ENCODE measurements at places on chromosomes 3 and 15.
A peak's percentile ranks its signal among the peaks of the same experiment; 100 is the strongest.

DNA sequence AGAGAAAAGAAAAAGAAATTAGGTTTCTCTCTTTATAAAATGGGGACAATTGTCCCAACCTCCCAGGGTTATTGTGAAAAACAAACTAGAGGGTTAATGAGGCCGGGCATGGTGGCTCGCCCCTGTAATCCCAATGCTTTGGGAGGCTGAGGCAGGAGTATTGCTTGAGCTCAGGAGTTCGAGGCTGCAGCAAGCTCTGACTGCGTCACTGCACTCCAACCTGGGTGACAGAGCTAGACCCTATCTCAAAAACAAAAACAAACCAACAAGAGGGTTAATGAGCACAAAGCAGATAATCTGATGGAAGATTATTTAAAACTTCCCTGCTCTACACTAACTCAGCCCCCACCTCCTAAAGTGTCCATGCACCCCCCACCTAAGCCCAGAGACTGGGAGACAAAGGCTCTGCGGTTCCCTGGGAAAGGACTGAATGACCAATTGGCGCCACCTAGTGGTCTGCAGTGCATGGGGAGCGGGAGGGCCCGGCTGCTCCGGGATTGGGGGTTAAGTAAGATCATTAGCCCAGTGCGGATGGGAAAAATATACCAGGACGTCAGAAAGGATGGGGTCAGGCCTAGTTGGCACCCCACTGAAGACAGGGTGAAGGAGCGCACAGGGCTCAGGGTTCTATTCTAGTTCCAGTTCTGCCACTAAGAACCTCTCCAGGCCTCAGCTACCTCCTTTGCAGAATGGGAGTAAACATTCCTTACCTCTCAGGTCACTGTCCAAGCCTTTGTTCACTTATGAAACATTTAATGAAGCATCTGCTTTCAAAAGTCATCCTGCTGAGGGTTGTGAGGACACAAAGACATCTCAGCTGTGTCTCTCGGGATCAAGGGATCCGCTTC lies 15.6 kb downstream of the PIF1 start:
- DNase-seq, result peak; percentile 86

GRCh38 chr3:16600780-16601536 lies 4.3 kb downstream of the DAZL start:
- peak; percentile 90 for DNase-seq

DNA sequence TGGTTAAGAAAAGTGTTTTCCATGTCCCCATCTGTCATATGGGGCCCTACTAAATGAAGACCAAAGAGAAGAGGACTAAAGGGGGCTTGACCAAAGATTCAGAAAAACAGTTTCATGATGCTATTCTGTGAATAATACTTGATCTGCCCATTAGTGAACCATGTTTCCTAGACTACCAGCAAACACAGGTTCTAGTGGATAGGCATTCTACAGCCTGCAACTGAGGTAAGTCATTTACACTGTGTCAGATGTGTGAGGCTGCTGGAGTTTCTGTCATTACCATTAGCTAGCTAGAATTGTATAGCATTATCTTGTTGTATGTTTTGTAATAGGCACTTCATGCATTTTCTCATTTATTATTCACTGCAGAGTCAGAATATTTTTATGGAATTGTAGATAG lies 6.6 kb downstream of the GPR171 start:
- DNase-seq, result no peak

DNA sequence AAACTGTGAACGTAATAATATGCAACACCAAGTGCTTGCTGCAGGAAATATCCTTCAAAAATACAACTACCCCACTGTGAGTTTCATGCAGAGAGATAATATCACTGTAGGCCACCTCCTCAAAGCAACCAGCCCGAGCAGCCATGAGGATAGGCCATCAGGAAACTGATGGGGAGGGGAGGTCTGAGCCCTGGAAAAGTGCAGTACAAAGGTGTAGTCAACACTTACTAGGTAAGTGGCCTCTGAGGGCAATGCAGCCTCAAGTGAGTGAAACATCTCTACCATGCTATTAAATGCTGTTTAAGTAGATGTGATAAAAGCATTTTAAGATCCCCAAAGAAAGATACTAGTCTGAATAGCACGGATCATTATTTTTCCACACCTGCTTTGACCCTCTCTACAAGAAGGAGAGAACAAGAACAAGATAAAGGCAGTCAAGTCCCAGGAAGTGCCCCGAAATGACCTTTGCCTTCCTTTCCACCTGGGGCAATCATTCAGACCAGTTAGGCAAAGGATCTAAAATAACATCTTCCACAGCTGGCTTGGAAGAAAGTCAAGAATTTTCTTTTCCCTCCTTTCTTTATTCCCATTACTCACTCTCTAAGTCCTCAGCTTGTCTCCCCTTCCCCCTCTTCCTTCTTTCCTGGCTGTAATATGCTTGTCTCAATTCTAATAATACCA lies 62.8 kb downstream of the FMN1 start:
- DNase-seq, result no peak

- no peak for DNase-seq
Observed at GRCh38 chr3:18791182-18791581, 357.1 kb upstream of the KCNH8 start.

DNA sequence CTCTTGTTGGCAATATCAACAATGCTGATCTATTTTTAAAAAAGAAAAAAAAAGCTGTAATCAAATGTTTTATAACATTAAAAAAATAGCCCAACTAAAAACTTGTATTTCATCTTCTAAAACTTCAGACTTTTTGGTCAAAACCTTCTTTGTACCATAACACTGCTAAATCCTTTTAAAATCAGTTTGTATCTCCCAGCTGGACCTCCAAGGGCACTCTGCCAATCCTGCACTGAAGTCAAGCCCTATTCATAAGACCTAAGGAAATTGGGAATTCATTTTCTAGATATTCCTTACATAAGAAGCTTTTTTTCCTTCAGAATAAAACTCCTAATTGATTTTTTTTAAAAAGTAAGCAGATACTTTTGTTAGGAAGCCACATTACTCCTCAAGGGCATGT lies 38.2 kb upstream of the HCLS1 start:
- no peak for DNase-seq

DNA sequence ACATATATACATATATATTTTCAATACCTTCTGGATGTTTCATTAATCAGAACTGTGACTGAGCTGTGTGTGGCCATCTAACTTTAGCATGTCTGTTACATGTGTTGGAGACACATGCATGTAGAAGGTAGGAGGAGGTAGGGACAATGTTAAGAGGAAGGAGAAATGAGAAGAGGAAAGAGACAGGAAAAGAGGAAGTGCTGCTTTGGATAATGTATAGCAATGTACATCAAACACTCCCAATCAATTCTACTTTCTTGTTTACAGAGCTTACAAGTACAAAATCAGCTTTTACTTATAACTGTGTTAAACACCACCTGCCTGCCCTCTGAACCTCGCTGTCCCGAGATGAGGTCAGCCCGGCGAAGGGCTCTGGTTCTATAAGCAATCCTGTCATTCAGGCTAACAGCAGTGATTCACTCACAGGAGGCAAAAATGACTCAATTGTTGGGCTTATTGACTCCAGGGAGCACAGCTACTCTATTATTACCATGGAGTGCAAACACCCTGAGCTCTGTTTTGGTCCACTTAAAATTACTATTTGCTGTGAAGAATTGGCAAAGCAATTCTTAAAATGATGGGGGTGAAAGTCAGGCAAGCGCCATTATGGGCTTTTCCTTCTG lies 188.9 kb downstream of the MEIS2 start:
- no peak for DNase-seq

DNA sequence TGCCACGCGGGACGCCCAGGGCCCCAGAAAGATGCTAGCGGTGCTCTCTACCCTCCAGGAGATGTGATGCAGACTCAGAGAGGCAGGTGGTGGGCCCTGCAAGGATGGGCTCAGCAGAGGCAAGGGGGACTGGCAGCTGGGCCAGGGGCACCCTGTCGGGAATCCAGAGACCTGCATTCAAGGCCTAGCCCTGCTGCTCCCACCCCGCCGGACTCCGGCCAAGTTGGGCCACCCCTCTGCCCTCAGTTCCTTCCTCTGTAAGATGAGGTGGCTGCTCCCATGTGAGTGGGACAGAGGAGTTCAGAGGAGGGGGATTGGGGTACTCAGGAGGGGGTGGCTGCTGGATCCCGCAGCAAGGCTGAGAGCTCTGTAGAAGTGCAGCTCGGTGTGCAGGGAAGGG lies 116.3 kb downstream of the TMEM266 start:
- no peak for DNase-seq

DNA sequence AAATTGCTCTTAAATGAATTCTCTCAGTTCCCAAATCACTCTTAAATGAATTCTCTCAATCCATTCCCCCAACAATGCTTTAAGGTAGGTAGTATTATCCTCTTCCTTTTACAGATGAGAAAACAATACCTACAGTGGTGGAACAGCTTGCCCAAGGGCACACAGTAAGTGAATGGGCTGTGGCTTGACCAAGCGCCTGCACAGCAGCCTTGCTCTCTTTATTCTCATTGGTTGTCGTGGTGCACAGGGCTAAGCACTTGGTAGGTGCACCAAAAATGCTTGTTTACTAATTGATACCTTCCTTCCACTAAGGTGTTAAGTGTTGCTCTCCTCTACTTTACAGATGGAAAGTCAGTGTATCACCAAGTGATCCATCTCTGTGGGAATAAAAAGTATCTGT lies 43.3 kb downstream of the FAM43A start:
- no peak for DNase-seq

GRCh38 chr3:46992231-46992630 lies 12.8 kb downstream of the NBEAL2 start:
- no peak for DNase-seq

- peak; percentile 68 for DNase-seq
Observed at GRCh38 chr3:153221748-153222162, 59.7 kb downstream of the RAP2B start.

Measured in activated CD4-positive, alpha-beta T cell treated with anti-CD3 and anti-CD28 coated beads for 36 hours (primary cell).